ENCODE measurements at places on chromosomes 12 and 14. TPM values are rescaled to one million over a fixed set of nuclear protein-coding genes. Genes with fewer than 3 reads are reported as not detected.

DNA sequence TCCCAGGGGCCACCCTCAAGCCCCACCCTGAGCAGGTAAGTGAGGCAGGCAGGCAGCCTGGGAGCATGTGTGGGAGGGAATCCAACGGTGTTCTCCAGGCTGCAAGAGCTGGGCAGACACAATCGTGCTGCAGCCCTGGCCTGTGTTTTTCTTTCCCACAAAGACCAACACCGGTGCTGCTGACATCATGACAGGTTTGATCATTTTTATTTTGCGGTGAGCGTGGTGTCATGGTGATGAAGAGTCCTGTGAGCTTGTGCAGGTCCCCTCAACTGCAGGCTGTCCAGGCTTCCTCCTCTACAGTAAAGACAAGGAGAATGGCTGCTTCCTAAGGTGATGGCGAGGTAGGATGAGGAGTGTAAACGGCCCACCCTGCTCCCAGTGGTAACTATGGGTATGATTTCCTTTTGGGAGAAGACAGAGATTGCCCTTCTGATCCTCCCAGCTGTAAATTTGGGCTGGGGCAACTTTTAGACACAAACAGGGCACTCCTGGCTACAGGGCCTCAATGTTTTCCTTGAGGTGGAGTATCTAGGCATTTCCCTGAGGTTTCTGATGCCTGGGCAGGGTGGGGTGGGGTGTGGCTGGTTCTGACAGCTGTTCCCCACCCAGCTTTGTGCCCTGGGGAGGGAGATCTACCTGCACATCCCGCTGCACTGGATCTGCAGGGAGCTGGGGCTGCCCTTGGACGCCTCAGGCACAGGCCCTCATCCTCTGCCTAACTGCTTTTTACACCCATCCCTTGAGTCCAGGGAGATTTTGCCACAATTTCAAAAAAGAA lies 109.1 kb downstream of the VCPKMT start:
- DNase-seq: no peak

DNA sequence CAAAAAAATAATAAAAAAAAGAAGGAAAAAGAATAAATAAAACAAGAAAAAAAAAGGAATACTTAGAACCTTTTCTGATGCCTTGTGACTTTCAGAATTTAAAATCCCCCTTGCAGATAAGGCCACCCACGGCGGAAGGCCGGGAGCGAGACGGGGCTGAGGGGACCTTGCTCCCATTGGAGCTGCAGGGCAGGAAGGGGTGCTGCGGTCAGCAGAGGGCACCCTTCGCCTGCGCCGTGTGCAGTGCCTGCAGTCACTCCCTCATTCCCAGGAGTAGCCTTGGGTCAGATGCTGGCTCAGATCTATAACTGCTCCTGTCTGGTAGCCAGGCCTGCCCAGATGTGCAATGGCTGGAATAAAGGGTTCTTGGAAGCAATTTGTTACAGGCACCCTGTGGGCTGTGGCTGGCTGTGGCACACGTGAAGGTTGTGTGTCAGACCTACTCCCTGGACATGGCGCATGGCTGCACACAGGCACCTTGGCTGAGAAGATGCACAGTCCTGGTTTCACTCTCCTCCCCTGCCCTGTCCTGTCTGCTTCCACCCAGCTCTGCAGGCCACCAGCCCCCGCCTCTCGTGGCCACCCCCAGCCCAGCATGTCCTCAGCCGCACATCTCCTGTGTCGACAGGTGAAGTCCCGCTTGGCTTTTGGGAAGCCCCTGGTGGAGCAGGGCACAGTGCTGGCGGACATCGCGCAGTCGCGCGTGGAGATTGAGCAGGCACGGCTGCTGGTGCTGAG lies 13.4 kb upstream of the ALDH2 start:
- peak; percentile 74 for DNase-seq

GRCh38 chr14:92631098-92631497 lies 117.3 kb downstream of the LGMN start:
- DNase-seq: no peak

- DNase-seq: no peak
Measured at GRCh38 chr14:22955702-22956569, 954 bp downstream of the HAUS4 start.

B3GNT4 gene
- 1.6 TPM for polyA plus RNA-seq

DNA sequence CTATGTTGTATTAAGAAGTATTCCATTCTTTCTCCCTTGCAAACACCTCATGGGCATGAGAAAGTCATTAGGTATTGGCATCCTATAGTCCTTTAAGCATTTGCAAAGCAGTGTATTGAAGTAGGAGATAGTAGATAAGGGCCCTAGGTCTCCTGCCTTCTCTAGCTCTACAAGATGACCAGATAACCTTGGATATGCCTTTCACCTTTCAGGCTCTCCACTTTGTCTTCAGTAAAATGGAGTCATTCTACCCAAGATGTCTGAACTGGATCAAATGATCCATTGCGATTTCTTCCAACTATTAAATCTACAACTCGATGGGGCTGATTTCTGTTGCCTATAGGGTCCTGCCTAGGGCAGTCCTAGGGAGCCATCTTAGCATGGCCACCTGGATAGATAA lies 132.1 kb upstream of the BTG1 start:
- no peak for DNase-seq

GRCh38 chr12:57850854-57851430 lies 4.4 kb upstream of the CTDSP2 start:
- DNase-seq: no peak

DNA sequence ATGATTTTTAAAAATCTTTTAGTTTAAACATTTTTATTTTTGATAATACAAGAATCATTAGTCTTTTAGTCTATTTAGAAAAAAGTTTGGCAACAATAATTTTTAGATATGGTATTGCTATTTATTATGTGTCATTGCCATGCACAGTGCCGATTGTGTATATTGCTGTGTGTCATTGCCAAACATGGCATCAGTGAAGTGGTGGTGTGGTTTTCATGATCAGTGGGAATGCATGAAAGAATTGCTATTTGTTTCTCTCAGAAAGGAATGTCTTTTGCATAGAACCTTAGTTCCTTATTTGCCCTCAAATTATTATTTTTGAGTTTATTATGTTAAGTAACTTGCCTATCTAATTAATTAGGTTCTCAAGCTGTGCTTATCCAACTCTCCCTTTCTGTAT lies 397.5 kb upstream of the PDE3A start:
- no peak for DNase-seq

- DNase-seq: no peak
Measured at GRCh38 chr12:39365364-39366001, 77.4 kb downstream of the KIF21A start.

DNA sequence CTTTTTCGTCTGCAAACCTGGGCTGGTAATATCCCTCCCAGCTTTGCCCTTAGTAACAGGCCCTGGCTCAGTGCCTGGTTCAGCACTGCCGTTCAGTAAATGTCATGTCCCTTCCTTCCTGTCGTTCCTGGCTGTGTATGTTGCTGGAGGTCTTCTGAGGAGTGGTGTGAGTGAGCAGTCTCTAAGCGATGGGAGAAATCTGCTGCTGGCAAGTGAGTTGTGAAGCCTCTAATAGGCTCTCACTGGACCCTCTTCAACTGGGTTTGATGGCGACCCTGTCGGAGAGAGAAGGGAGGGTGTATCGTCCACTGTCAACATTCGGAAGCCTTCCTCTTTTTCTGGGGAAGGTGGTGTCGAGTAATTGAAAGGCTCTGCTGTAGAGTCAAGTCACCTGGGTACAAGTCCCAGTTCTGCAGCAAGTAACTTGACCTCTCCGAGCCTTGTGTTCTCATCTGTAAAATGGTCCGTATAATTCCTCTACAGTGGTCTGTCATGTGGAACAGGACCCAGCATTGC lies 62.8 kb downstream of the HRK start:
- DNase-seq: no peak

DNA sequence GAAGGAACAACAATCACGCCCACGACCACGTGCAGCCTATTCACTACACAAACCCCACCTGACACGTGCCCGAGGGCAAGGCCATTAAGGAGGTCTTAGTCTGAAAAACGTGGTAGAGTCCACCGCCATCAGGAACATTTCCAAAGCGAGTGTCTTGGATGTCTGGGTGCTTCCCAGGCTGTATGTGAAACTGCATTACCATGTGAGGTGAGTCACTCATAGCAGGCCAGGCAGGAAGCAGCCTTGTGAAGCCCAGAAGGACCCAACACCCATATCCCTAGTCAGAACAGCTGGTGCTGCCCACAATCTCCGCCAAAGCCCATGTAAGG lies 3.3 kb upstream of the KRT79 start:
- no peak for DNase-seq

- no peak for DNase-seq
Measured at GRCh38 chr12:24537083-24537860, 411.6 kb downstream of the BCAT1 start.

GRCh38 chr12:131223791-131224225 lies 270.1 kb downstream of the ADGRD1 start:
- DNase-seq: peak; percentile 26

ANKRD33 gene
- polyA plus RNA-seq: not detected

All from left lung (tissue), 14 donors.